ENCODE measurements at places on chromosomes 11 and 22. TPM values are rescaled to one million over a fixed set of nuclear protein-coding genes. Genes with fewer than 3 reads are reported as not detected.

Gene JAM3
- total RNA-seq = 113 TPM

Gene MISFA
- total RNA-seq = not detected

Gene FOLH1
- 6.1 TPM for total RNA-seq

Gene CRYAB
- 90.5 TPM for total RNA-seq

Gene LRRC10B
- total RNA-seq = 0.51 TPM

Gene C1QTNF5
- total RNA-seq = 24.8 TPM

Gene CARD18
- not detected for total RNA-seq

Gene SYT7
- total RNA-seq = 6.5 TPM

Gene GAL
- not detected for total RNA-seq

Gene MYEOV
- total RNA-seq = 1.3 TPM

Gene TBC1D10A
- total RNA-seq = 11.0 TPM

Gene DGAT2
- total RNA-seq = 0.62 TPM

Gene THY1
- 49.6 TPM for total RNA-seq

Gene TENM4
- total RNA-seq = 63.7 TPM

Gene ASPHD2
- total RNA-seq = 0.41 TPM
